Epithelial cell of prostate (primary cell): ENCODE measurements at places on chromosomes 4 and X.

DNA sequence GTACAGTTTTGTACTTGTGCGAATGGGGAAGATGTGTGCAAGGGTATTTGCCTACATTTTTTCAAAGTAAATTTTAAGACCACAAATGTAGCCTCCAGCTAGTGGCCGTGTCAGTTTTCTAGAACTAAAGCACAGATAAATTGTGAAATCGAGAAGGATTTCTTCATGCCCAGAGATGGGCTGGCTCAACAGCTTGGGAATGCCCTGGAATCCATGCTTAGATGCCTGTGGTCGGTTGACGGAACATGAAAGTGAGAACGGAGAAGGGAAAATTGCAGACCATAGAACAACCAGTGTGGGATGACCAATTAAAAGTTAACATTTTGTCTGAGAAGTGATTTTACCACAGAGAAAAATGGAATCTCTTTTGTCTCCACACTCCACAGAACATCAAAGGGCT is 73.2 kb upstream of the VCX2 start:
- DNase-seq: no peak

- DNase-seq: no peak
Observed at GRCh38 chrX:153353416-153353815, 19.5 kb downstream of the ZNF275 start.

DNA sequence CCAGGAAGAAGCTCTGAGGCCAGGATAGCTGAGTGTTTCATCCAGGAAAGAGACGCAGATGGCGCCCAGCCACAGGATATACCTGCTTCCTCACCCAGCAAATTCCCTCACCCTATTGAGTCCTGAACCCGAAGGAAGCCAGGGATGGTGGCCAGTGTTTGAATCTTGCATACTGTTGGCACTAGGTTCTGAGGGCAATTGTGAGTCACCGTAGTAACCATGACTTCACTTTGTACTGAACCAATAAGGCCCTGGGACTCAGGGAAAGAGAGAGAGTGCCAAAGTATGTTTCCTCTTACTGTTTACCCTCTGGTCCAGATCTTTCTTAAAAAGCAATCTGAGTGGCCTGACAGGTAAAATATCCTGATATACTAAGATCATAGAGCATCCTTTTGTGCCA is 25.6 kb upstream of the SMIM10L2A start:
- DNase-seq: peak; percentile 33

- no peak for DNase-seq
Observed at GRCh38 chr4:94595013-94595412, 143.3 kb downstream of the PDLIM5 start.

DNA sequence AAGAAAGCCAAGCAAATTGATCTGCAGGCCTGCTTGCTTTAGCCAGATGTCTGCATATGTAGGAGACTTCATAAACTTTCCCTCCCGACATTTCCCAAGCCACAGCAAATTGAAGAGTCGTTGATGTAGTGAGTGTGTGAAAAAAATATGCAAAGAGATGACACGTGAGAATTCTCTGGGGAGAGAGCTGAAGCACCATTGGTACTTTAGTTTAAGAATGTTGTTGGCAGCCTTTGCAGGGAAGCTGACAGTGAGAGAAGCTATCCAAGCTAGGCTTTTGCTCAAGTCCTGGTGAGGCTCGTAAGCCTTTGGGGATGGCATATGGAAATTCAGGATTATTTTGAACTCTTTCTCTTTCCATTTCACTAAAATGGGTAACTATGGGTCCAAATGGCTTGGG is 87.5 kb downstream of the GLRA2 start:
- DNase-seq: no peak

GRCh38 chrX:22699581-22700091 is 300.1 kb upstream of the DDX53 start:
- no peak for DNase-seq

- no peak for DNase-seq
Observed at GRCh38 chr4:67130411-67130810, 414.9 kb downstream of the CENPC start.

DNA sequence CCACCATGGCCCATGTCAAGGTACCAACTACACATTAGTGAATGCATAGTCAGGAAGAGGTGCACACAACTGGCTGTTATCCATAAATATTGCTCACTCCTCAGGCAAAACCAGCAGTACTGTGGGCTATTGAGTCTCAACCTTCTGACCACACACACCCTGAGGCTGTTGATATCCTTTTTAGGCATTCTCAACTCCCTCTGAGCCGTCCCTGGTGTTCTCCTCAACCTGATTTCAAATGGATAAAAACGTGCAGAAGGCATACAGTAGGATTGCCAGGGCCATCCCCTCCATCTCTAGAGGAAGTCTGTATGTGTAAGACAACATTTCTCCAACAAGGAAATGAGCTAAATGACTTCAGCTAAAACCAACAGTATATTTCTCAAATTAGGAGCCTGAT is 98.7 kb upstream of the KLHL13 start:
- no peak for DNase-seq

GRCh38 chr4:153222707-153223426 is 18.6 kb downstream of the TRIM2 start:
- DNase-seq: no peak

DNA sequence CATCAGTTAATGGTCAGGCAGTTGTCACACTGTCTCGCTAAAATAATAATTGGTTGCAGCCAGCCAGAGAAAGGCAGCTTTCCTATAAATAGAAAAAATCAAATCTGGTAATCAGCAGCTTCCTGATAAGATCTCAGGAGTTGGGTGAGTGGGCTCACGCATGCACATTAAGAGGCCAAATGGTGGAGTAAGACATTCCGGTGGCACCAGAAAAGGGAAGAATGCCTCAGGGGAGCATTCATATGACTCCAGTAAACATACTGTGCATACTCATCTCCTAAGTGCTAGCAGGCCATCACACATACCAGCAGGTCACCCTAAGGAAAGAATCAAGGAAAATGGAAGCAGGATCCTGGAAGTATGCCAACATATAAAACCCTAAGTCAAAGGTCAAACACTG is 40.1 kb downstream of the UGT2B15 start:
- DNase-seq: no peak

DNA sequence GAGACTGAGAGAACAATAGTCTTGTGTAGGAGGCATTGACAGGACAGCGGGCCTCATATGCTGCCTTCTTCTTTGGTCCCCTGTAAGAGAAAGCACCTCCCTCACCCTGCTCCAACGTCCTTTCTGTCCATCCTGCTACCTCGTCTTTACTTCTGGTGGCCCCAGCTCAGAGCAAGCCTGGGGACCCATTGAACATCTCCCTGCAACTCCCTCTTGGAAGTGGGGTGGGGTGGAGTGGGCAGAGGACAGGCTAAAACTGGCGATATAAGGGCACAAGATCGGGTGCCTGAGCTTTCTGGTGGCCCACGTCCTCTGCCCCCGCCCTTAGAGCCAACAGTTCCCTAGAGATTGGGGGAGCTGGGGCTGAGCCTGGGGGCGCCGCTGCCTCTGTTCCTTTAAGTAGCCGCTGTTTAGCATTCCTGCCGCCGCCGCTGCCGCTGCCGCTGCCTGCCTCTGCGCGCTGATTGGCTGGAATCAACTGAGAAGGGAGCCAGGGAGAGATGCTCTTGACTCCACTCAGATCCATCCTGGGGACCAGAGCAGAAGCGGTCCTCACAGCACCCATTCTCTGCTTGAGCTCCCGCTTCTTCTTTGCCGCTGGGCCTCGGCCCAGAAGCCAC is at the start of gene DLG3:
DLG3 (plus strand) TSS at position 510 of the 620 bp plus-strand sequence. CDS start 367 bp downstream, outside the sequence.
- no peak for DNase-seq

- no peak for DNase-seq
Observed at GRCh38 chr4:181085557-181085956, 1157.6 kb upstream of the TENM3 start.

- DNase-seq: no peak
Observed at GRCh38 chrX:115561605-115562479, 868 bp downstream of the PLS3 start.

GRCh38 chr4:169122422-169122821 is 112.4 kb upstream of the CBR4 start:
- DNase-seq: no peak

GRCh38 chr4:119016636-119017035 is 119.0 kb upstream of the MYOZ2 start:
- DNase-seq: no peak

DNA sequence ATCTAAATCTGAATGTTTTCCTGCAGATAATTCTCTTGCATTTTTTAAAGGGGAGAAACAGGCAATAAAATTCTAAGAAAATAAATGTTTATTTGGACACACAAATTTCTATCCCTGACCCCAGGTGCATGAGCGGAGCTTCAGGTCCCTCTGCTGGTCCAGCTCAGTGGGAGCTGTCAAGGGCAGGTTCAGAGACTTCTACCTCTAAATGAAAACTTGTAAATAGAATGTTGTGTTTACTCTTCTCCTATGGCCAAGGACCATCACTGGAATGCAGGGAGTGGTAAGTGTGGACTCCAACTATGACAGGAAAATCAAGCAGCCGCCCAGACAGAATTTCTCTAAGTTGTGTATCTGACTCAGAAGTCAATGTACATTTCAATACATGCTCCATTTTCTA is 148.6 kb upstream of the TTC29 start:
- no peak for DNase-seq

DNA sequence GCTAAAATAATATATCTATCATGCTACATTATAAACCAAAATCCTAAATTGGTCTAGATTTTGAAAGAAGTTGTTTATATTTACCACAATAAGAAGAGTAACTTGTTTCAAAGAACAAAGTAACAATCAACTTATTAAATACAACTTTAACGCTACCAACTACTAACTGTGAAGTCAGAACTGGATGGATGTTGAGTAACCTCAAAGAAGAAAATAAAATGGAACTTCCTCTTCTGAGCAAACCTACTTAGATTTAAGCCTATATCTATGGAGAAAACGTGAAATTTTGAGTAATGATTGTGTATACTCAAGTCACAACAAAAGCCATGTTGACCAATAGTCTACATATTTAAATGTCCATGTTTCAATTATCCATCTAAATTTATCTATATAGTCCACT is 25.7 kb downstream of the SH3RF1 start:
- no peak for DNase-seq

- no peak for DNase-seq
Observed at GRCh38 chrX:18026166-18026565, 165.1 kb upstream of the RAI2 start.
